Activated CD4-positive, alpha-beta T cell treated with anti-CD3 and anti-CD28 coated beads for 4 hours (primary cell): ENCODE measurements at places on chromosomes 4 and X.

DNA sequence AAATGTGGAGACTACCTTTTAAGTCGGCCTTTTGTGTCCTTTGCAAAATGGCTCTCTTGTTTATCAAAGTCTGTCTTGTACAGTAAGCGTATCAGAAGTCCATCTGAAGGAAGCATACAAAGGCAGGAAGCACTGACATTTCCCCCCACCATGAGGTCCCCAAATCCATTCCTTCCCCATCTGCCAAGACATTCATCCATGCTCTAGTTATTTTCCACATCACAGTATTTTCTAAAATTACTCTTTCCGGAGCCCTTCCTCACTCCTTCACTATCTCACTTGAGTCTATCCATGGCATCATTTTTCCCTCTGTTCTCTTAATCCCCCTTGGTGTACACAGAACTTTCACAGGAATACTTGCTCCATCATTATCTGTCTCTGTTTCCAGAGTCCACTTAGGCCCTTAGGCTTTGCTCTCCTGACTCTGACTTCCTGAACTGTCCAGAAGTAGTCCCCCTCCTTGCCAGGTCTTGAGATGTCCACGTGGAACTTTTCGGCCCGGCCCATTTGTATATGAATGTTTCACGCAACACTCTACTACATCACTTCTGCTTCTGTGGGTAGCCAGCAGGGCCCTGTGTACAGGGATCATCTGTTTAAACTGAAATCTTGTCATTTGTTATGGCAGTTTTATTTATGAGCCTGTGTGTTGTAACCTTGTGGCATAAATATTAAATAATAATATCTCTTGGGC, 2.1 kb downstream of the SEL1L3 start:
- no peak for DNase-seq

GRCh38 chrX:107507093-107507743, 57.8 kb downstream of the FRMPD3 start:
- no peak for DNase-seq

DNA sequence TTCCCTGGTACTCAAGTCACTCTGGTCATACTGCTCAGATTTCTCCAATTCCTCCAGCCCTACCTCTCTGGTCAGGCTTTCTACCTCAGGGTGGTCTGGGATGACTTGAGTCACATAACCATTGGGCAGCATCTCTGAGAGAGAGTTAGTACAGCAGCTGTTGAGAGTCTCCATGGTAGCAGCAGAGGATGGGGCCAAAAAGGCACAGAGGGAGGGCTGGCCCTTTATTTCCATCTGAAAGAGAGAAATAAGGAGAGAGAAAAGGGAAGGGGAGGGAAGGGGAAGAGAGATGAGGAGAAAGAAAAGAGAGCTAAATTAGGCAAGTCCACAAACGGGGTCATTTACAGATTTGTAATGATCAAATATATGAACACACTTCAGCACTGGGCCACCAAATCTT, 149.1 kb upstream of the ARHGEF9 start:
- no peak for DNase-seq

- DNase-seq, result no peak
These were observed 224.6 kb downstream of the SOWAHB start for GRCh38 chr4:76673362-76673761.

DNA sequence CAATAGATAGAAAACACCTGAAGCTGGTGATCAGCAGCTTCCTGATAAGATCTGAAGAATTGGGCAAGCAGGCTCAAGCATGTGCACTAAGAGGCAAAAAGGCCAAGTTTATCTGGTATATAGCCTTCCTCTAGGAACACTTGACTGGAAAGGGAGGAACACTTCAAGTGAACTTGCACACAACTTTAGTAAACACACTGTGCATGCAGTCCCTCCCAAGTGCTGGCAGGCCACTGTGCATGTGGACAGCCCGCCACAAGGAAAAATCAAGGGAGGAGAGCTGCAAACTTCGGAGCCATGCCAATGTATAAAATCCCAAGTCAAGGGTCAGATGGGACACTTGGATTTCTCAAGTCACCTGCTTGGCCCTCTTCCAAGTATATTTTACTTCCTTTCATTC, 645.8 kb upstream of the NDST4 start:
- no peak for DNase-seq

DNA sequence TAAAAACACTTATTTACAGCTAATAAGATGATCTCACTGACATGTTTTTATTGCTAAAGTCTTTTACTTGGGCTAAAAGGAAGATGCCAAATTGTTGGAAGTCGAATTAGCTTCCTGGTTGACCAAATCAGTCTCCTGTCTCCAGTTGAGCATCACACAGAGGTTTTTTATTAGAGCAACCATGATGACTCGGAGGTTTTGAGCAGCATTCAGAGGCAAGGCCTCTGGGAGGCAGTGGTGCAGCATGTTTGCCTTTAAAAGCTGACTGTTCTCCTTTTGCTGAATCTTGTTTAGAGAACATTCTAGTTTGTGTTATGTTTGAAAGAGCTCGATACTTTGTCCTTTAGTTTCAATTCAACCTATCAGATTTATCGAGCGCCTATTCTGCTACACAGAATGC, 2.1 kb downstream of the UCHL1 start:
- DNase-seq, result no peak

DNA sequence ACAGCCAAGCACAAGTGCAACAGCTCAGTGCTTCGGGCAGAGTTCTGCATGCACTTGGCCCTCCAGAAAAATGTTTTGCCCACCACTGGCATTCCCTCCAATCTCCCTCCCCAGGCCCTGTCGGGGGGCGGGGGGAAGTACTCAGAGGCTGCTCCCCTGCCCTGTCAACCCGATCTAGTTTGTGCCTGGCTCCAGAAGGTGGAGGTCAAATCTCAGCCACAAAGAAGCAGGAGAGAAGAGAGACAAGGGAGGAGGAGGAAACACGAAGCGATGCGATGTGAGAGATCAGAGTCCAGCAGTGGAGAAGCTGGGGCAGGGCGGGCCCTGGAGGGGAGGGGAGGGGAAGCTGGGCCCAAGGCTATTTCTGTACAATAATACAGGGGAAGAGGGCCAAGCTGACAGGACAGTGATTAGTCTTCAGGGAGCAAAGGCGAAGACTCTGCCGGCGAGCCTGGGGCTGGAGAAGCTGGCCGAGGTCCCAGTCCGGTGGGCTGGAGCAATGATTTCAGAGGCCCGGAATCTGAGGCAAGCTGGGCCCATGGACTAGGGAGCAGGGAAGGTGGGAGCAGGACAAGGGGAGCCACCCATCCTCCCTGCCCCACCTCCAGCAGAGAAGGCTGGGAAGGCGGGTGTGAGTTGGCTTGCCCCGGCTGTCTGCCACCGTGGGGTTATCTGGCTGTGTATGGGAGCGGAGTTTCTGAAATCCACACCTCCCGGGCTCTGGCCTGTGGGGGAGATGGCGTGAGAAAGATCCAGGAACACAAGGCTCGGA, 167.1 kb downstream of the EFNB1 start:
- DNase-seq, result no peak

DNA sequence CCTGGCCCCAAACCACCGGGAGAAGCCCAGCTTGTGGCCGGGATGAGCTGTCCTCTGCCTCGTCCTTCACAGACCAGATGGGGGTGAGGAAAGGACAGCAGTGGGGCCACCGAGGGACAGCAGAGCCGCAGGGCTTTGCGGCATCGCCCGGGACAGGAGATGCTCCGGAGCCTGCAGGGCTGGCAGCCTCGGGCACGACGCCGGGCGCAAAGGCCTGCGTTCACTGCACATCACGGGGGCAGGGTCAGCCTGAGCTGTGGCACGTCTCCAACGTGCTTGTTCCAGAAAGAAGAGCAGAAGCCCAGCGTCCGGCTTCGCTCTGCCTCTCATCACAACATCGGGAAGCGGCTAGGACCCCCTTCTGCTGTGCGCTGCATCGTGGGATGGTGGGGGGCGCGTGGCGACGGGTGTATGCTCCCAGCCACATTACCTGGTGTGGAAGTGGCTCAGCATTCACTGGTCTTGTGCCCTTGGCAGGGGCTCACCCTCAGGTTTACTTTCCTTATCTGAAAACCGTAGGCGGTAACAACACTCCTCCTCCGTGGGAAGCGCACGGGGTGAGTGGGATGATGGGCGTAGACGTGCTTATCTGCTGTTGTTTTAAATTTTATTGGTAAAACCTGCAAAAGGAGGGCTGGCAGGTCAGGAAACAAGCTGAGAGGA, 7.4 kb downstream of the TADA2B start:
- no peak for DNase-seq

DNA sequence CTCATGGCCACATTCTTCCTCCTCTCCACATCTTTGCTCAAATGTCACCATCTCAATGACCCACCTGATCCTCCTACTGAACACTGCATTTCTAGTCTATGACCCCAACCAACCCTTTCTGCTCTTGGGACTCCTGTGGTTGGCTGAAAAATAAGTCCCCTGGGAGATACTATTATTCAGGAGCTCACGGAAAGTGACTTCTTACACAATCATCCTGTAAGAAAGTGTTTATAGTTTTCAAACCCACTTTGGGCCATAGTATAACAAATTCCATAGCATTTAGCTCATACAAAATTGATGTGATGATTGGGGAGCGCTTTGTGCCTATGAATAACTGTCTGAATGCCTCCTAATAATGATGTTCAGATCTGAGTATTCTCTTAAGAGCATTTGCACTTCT, 161.4 kb upstream of the HS3ST1 start:
- no peak for DNase-seq

GRCh38 chr4:86939729-86940575, 5.1 kb downstream of the AFF1 start:
- no peak for DNase-seq

DNA sequence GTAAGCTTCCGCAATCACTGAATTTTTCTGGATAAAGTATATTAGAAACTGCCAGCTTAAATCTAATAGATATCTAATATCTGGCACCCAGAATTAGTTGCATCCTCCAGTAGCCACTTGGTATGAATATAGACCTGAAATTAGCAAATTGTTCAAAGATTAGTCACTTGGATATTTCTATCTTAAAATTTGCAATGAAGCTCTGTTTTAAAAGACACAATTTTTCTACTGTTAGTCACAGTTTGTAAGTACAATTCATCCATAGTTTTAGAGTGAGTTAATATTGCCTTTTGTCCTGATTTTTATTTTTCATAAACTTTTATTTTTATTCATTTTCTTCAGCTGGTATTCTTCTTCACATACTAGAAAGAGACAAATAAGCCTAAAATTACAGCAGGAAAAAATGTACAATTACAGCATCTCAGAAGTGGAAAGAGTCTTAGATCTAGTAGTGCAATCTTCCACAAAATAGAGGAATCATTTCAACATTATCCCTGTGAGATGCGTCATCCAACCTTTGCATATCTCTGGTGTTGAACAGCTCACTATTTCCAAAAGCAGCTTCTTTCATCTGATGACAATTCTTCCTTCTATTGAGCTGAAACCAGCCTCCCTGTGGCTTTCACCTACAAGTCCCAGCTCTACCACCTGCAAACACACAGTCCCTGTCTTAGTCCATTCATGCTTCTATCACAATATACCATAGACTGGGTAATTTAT, 190.0 kb upstream of the AR start:
- no peak for DNase-seq

DNA sequence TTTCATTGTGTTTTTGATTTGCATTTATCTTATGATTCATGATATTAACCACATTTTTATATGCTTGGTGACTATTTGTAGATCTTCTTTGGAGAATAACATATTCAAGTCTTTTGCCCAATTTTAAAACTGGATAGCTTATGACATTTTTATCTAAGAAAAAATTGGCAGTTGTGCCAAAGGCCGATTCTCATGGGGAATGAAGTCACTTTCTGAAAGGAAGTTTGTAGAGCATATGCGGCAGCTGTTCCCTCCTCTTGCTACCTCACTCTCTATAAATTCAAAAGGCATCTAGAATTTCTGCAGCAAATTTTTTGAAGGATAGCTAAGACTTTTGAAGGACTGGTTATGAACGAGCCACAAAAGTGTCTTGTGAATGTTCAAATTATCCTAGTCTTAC, 2353.5 kb downstream of the ARAP2 start:
- DNase-seq, result no peak

DNA sequence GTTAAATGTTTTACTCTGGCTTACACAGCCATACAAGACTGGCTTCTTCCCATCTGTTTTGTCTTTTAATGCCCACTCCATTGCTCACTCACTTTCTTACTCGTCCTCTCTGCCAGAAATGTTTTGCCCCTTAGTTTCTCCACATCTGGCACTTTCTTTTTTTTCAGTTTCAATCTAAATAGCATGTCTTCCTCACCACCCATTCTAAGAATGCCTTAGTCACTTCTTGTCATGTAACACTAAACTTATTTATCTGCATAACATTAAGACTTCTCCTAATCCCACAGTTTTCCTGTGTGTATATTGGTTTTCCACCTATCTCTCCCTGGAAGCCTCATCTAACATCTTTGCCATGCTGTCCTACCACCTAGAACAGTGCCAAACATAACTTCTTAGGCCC, 119.3 kb downstream of the ADAMTS3 start:
- no peak for DNase-seq

GRCh38 chrX:109774706-109775105, 41.6 kb upstream of the ACSL4 start:
- DNase-seq, result no peak
